ENCODE measurements at places on chromosomes 13 and 19.

DNA sequence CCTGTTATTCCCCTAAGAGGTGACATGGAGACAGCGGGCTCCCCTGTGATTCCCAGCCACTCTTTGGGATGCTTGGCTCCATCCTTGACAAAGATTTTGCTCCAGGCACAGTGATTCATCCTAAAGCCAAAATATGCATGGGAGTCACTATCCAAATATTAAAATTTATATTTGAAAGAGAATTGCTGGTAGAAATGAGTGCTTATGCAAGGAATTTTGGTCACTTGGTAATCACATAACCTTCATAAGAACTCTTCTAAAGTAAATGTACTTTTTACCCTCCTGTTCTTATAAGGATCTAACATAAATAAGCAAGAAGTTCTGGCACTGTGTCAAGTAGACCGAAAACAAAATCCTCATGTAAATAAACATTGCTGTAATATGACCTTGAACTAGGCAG is 385.8 kb downstream of the ITGBL1 start:
- DNase-seq = no peak

DNA sequence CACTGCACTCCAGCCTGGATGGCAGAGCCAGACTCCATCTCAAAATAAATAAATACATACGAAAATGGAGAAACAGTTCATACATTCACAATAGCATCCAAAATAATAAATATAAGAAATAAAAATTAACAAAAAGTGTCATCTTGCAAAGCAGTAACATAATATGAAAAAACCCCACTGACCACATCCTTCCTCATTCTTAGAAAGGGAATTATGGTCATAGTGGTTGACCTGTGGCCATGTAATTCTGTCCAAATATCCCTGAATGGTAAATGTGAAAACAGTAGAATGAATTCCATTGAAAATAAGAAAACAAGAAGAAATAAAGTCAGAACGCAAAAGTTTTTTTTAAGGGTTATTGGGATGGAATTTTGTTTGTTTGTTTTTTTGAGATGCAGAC is 7.0 kb upstream of the CDC42EP5 start:
- DNase-seq = no peak

DNA sequence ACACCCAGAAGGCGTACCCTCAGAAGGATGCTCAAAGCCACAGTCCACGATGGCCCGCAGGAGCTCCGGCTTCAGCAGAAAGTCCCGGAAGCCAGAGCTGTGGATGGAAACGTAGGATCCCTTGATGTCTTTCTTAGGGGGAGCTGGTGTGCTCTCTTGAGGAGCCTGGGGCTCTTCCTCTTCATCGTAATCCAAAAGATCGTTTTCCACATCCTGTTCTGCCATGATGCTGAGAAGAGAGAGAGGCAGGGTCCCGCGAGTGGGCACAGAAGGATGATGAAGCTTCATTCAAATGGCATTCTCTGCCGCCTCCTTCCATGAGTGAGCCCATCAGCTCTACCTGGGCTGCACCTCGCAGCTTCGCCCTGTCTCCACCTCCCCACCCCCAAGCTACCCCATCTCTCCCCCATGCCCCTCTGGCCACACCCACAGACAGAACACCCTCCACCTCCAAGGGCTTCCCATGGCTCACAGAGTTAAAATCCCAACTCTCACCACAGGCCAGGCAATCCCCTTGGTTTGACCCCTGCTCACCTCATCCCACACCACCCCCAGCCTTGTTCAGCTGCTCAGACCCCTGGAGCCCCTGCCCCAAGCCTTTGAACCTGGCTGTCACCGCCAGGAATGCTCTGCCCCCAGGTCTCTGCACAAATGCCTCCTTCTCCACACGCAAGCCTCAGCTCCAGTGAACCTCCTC is 6.0 kb downstream of the DDX39A start:
- DNase-seq = no peak

GRCh38 chr13:73000027-73000674 is 58.7 kb upstream of the KLF5 start:
- no peak for DNase-seq

Measured in thymus (tissue), 14 donors.